SJSA1 (cell line): ENCODE measurements at places on chromosomes 3 and 15.

- DNase-seq, result no peak
These were observed 125.1 kb downstream of the SUCLG2 start for GRCh38 chr3:67529337-67529736.

DNA sequence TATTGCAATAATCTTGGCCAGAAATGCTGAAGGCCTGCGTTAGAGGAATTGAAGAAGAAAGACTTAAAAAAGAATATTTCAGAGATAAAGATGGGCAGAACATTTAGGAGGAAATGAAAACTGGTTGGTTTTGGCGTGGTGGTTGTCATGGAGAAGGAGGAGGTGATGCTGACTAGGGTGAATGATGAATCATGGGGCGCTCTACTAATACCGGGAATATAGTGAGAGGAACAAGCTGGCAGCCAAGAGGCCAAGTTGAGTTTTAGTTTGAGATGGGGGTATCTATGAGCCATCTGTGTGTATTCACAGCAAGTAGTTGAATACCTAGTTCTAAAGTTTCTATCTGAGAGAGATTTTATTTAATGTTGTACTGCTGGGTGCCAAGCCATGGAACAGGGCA lies 6.8 kb upstream of the GAP43 start:
- DNase-seq, result no peak

DNA sequence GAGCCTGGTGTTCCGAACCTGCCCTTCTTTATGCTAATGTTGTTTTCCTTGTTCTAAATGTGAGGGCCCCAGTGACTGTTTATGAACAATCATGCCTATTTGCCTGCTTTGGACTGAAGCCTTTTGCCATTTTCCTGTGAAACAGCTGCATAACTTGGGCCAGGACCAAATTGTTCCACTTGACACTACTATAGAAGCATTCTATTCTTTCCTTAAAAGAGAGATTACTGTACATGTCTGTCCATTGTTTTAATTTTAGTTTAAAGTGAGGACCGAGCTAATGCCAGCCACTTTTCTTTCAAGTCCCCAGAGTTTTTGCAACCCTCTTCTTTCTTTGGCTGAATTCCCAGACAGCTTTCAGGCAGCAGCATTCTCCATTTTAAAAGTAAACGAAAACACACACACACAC lies 980.3 kb downstream of the CADM2 start:
- DNase-seq, result no peak

DNA sequence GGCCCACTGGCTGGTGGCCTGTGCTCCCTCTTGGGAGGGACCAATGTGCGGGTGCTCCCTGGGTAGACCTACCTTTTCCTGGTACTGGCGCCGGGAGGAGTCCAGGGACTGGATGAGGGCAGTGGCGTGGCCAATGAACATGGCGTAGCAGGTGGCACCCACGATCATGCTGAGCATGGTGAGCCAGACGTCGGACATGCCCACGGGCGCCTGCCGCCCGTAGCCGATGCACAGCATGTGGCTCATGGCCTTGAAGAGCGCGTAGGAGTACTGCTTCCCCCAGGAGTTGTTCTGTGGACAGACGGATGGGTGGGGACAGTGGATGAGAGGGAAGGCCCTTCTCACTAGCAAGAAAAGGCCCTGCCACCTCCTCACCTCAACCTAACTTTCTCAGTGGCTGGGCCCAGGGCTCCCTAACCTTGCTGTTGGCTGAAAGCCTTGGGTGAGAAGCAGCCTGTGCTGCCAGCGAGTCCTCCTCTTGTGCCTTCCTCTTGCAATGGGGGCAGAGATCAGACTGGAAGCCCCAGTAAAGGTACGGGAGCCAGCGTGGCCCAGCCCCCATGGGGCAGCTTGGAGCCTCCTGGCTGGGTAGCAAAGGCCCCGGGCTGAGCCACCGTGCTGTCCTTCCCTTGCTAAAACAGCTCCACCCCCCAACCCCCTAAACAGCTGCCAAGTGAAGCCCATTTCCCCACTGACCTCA lies 39.1 kb downstream of the HCN4 start:
- DNase-seq, result no peak

GRCh38 chr3:108833611-108834010 lies 11.0 kb downstream of the TRAT1 start:
- no peak for DNase-seq

DNA sequence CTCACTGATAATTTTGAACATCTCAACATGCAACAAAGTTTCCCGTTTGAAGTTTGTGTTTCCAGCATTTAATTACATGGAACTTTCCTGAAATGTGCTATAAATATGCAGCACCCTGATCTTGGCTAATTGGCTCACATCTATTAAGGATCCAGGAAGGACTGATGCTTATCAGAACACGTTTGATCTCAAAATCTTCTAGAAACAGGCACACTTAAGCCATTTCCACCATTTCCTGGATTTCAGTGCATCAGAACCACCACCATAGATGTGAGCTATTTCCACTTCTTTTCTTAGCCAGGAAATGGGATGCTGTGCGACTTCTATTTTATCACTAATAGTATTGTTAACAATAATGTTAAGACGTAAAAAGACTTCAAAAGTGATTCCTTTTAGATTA lies 228.9 kb downstream of the FEZF2 start:
- no peak for DNase-seq

- DNase-seq, result no peak
These were observed 18.7 kb upstream of the RAD54L2 start for GRCh38 chr3:51519848-51520247.

- DNase-seq, result no peak
These were observed 562 bp downstream of the CGGBP1 start for GRCh38 chr3:88058306-88058580.

DNA sequence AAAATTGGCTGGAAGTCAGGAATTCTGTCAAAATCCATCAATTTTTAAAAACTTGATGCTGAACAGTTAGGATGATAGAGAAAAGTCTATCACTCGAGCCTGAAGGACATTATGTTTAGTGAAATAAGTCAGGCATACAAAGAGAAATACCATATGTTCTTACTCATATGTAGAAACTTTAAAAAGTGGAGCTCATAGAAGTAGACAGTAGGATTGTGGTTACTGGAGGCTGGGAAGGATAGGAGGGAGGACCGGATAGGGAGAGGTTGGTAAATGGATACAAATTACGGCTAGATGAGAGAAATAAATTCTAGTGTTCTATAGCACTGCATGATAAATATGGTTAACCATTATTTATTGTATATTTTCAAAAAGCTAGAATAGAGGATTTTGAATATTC lies 389.5 kb upstream of the RASGRP1 start:
- DNase-seq, result no peak

DNA sequence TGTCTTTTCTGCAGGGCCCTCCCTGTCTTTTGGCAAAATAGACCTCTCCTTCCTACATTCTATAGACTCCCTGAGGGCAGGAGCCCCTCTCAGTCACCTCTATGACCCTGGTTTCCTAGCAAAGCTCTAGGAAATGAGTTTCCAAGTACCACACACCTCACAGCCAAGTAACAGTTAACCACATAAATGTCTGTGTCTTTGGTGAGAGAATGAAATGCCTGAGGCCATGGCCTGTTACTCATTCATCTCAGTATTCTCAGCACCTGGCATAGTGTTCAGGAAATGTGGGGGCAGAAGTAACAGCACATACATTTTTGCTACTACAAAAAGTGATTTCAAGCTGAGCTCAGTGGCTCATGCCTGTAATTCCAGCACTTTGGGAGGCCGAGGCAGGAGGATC lies 21.0 kb downstream of the RFT1 start:
- no peak for DNase-seq

DNA sequence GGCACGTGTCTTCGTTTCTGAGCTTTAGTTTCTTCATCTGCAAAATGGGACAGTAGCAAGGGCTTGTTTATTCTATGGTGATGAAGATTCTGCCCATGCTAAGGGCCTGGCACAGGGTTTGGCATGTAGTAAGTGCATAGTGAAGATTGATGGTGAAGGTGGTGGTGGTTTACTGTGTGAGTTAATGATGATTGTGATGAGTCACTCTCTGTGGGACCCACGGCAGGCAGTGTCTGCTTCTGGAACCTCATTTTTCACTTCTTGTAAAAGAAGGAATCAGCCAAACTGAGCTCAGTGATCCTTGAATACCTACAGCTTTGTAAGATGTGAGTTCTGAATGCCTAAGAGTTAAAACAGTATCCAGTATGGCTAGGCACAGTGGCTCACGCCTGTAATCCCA lies 86.2 kb upstream of the LRTM1 start:
- no peak for DNase-seq
